Activated CD4-positive, CD25-positive, alpha-beta regulatory T cell treated with anti-CD3 and anti-CD28 coated beads, Interleukin-2, amount 50 U/mL, for 72 hours (primary cell): ENCODE measurements at places on chromosomes 1 and 21.

- no peak for DNase-seq
These were observed 15.2 kb downstream of the PPT1 start for GRCh38 chr1:40081871-40082270.

DNA sequence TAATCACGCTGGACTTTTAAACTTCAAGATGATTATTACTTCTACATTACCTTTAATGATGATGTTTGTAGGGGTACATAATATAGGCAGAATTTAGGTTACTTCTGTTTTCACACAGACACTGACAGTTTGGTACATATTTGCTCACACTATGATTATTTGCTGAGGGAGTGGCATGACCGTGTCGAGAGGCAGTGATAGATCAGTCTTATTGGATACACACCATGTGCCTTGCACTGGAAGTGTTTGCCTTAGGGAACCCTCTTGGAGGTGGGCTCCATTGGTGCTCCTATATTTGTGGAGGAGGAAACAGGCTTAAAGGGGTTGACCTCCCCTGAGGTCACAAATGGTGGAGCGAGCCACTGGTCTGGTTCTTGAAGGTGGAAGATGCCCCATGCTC lies 132.1 kb downstream of the PRDM2 start:
- no peak for DNase-seq

DNA sequence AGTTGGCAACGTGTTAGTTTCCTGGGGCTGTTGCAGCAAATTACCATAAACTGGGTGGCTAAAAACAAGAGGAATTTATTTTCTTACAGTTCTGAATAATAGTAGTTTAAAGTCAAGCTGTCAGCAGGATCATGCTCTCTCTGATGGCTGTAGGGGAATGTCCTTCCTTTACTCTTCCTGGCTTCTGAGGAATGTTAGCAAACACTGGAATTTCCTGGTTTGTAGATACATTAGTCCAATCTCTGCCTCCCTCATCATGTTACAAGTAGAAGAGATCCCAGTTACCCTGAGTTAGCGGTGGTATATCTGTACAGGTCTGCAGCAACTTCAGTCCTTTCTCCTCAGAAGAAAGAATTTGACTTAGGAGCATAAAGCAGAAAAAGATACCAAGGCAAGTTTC lies 2249.1 kb downstream of the NCAM2 start:
- no peak for DNase-seq

DNA sequence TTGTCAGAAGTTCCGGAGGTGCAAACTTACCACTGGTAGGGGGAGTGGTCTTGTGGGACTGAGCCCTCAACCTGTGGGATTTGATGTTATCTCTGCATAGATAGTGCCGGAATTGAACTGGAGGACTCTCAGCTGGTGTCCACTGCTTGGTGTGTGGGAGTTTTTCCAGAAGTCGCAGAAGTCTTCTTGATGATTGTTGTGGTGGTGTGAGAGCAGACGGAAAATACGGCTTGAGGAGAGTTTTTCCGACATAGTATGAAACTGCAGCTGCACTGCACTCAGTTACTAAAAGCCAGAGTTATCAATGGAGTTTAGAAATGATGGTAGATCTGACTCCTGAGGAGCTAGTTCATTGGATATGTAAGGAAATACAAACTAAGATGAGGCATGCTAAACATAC lies 14.9 kb downstream of the RGS5 start:
- DNase-seq, result no peak

GRCh38 chr1:85444381-85444780 lies 20.6 kb downstream of the DDAH1 start:
- DNase-seq, result no peak

- DNase-seq, result no peak
These were observed 1.6 kb downstream of the NFIA start for GRCh38 chr1:61083807-61084440.

GRCh38 chr1:36093929-36094328 lies 5.2 kb downstream of the ADPRS start:
- DNase-seq, result no peak

GRCh38 chr1:155005076-155006011 lies 2.7 kb downstream of the ZBTB7B start:
- no peak for DNase-seq

DNA sequence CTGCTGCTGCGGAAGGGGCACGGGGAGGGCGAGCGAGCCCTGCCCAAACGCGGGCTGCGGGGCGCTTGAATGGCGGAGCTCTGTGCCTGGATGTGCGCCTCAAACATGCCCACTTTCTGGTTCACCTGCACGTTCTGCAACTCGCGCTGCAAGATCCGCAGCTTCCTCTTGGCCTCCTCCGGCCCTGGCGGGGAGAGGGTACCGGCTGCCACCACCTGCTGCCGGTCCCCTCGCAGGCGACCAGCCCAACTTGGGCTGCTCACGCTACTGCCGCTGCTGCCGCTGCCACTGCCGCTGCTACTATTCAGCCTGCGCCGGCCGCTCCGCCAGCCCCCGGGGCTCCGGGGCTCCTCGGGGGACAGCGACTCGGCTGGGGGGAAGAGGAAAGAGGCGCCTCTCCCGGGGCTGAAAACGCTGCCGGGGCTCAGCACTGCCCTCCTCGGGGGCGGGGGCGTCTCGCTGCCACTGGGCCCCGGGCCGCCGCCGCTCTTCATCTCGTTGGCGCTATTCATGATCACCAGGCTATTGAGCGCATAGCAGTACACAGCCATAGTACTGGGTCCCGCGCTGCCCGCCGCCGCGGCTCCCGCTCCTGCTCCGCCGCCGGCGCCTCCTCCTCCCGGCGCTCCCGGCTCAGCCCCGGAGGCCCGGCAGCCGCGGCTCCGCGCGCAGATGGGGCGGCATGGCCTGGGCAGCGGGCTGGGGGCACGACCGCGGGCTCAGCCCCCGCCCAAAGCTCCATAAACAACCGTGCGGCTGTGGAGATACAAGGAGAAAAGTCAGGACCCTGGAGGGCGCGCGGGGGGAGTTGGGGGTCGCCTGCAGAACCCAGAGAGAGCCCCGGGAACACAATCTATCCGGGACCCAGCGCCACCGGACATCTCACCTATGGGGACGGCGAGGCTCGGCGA lies 1.9 kb downstream of the ITPKB start:
- peak; percentile 58 for DNase-seq

DNA sequence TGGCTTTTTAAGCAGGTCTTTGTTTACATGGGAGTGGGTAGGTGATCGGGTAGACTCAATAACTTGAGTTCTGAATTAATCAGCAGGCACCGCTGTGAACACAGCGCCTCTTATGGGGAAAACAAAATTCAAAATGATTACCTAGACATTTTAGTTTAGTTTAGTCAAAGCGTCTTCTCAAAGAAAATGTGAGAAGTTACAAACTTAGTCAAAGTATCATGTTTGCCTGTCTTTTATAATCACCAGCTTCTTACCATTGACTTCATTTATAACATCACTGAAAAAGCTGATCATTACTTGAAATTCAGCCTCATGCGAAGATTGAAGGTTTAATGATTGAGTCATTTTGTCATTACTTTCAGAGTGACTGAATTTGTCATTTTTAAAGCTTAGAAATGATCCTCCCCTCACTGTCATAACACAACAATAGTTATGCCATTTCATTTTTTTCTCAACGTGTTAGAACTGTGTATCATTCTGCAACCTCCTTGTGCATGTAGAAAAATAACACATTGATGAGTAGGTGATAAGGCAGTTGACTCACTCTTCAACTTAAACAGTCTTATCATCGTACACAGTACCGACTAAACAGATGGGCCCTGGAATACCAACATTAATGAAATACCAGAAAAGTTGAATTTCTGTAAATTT lies 188.5 kb downstream of the NFIA start:
- DNase-seq, result no peak

DNA sequence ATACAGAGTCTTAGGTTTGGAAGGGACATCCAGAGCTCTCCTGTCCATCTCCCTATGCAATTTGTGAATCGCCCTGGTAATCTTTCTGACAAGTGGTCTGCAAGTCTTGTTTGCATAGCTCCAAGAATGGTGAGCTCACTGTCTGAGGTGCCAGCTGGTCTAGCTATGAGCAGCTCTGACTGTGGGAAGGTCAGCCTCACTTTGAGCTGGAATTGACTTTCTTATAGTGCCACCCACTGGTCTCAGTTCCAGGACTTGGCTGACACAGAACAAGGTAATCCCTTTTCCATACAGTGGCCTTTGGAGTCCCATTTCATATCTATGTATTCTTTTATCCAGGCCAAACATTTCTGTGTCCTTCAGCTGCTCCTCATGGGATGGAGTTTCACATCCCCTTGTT lies 95.6 kb upstream of the C8B start:
- no peak for DNase-seq

GRCh38 chr1:68703921-68704354 lies 207.1 kb upstream of the DEPDC1 start:
- DNase-seq, result no peak

GRCh38 chr1:40997096-40997495 lies 17.6 kb downstream of the CTPS1 start:
- DNase-seq, result no peak

DNA sequence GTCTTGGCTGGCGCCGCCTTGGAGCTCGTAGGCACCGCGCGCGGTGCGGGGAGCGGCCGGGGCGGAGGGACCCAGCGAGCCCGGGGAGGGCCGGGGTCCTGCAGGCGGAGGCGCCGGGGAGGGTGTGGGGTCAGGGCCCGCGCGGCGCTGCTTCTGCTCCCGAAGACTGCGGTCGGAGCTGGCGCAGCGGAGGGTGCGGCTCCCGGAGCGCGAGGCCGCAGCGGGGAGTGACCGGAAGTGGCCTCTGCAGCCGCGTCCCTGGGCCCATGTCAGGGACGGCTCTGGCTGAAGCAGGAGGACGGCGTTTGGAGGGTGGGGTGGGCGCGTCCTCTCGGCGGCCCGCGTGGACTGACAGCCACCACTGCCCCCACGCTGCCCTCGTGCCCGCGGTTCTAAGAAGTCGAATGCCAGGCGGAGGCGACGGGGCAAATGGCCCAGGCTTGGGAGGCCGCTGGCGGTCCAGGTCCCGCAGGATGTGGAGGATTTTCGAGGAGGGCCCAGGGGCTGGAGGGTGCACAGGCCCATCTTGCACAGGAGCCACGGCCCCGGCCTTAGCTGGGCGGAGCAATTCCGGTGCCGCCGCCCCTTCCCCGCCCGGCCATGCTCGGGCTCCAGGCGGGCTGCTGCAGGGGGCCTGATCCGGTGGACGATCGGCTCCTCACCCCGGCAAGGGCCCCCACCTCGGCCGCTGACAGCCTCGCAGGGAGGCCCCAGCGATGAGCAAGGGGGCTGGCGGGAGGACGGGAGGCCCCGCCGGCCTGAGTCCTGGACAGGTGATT lies 7.7 kb upstream of the ZNF669 start:
- DNase-seq, result no peak

GRCh38 chr1:200520735-200521134 lies 99.8 kb downstream of the KIF14 start:
- DNase-seq, result no peak

DNA sequence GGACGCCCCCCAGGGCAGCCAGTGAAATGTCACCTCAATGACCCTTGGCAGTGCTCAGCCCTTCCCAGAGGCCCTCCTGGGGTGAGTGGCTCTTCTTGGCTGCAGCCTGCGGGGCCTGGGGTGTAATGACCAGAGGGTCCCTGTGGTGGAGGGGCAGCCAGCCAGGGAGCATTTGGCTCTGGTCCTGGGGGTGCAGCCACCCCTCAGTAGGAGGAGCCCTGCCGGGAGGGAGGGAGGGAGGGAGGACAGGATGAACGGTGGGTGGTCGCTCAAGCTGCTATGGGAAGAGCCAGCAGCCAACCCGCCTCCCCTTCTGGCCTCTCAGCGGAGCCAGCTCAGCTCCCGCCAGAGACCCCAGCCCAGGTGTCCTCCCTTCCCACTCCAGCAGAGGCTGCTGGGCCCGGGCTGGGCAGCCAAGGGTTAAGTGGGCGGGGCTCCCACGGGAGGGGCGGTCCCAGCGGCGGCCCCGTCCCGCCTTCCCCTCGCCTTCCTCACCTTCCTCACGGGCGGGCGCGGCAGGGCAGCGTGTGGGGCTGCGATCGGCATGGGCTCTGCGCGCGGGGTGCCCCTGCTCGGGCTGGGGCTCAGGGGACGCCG lies 9.0 kb upstream of the PLCH2 start:
- DNase-seq, result peak; percentile 46

- DNase-seq, result no peak
These were observed 54.8 kb downstream of the KIF21B start for GRCh38 chr1:200968469-200969410.

DNA sequence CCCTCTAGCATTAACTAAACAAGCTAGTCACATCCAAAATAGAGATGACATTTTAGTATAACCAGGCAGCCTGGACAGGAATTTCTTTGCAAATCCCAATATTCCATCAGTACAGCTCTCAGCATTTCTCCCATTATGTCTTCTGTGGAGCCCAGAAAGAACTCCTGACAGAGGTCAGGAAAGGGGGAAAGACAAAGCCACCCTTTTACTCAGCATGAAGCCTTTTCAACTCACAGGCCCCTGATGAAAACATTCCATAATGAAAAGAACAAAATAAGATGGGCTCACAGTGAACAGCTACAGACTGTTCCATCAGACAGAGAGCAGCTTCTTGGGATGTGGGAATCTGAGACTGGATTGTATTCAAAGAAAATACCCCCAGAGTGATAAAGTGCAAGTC lies 80.6 kb downstream of the TEX35 start:
- DNase-seq, result no peak

DNA sequence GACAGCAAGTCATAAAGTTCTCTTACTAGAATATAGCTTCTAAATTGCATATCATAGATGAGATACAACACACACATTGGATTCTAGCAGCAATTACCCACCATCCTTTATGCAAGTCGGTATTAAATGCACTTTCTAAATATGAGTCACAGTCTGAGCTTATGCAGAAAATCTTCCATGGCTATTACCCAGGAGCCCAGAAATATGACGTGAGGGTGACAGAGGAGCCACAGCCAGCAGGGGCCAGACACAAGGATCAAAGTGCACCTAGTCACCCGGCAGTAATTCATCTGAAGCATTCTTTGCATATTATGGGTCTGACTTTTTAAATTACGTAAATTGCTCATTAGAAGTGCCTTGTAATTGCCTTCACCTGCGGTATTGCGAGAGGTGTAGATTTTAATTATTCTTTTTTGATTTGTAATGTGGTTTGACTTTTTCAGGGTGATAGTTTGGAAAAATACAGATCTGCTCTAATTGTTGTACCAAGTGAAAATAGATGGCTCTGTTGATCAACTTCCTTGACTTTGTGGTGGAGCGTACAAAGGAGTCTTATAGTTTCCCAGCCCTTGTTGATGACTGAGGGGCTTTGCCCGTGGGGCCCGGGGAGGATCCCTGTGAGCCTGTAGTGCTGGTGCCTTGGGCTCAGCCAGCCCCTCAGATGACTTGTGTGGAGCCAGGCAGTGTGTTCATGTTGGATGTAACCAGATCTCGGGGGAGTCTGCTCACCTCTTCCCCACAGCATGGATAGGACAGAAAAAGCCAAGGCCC lies 470.0 kb upstream of the VAMP3 start:
- no peak for DNase-seq
